NCI-H187 treated with DMSO at 0.1 percent for 48 hours (cell line): ENCODE measurements at places on chromosomes 1 and 21.

- no peak for DNase-seq
Observed at GRCh38 chr1:60960891-60961461, 121.4 kb upstream of the NFIA start.

DNA sequence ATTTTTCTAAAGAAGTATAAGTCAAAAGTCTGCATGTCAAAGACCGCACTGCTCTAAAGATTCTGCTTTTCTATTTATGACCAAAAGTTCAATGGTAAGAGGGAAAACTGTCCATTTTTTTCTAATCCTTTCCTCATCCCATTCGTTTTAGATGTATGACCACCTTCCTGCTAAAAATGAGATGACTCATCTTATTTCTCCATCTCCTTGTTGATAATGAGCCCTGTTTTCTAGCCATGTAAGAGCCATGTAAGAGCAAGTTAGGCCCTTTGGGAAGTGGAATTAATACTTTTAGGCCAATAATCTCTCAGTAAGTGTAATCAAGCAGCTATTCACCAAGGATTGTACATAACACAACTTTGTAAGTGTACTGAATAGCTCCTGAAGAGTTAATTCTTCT is 475.6 kb upstream of the B3GALT2 start:
- DNase-seq, result no peak

DNA sequence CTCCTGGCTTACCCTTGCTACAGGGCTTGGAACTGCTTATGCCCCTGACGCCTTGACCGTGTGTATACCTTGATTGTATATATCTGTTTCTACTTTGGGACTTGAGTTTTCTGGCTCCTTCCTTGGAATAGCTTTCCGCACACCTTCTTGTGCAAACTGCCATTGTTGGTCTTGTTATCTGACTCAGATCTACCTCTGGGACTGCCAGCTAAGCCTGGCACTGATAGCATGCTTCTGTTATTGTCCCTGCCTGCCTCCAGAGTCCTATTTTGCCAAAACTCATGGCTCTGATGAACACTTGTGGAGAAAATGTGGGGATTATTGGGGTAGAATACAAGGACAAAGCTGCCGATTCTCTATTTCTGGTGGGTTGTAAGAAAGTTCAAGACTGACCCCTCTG is 15.4 kb downstream of the FMOD start:
- no peak for DNase-seq

DNA sequence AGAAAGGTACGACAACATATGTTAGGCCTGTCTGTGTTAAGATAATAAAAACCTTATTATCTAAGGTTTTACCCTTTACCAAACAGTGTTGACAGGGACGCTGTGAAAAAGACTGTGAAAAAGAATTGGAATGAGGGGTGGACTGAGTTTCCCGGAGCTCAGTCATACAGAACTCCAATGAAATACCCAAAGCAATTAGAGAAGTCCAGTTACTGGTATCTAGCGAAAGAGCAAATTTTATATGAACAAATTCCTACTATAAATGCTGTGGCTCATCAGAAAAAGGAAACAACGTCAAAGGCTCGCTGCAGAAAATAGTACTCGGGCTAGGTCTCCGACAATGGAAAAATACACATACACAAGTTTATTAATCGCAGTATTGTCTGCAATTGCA is 708 bp upstream of the RBBP5 start:
- DNase-seq, result no peak

DNA sequence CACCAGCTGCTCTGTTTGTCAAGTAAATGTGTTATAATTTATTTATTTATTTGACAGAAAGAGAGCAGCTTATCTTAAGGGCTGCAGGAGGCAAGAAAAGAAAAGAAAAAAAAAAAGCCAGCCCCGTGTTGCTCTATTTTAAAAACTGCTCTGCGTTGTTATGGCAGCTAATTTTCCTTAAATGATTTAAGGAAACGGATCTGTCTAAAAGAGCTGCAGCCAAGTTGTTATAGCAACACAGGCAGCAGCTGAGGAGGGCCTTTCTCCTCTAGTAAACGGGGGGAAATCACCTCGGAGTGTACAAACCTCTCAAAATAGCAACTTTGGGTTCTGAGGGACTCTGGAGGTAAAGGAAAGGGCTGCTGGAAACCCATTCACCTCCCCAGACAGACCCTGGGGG is 149.2 kb downstream of the BEND5 start:
- DNase-seq, result no peak

DNA sequence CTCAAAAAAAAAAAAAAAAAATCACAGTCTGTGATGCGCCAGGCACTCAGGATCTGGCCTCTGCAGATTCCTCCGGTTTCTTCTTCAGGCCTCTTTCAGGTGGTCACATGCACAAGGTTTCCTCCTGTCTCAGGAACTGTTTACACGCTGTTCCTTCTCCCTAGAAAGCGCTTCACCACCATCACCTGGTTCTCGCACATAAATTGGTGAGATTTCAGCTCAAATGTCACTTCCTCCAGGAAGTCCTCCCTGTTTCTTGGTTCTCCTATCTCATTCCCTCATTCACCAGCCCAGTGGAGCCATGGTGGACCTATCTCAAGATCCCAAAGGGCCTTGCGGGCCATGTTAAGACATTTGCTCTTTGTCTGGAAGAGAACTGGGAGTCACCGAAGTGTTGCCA is 26.7 kb downstream of the HMGN2 start:
- DNase-seq, result no peak

DNA sequence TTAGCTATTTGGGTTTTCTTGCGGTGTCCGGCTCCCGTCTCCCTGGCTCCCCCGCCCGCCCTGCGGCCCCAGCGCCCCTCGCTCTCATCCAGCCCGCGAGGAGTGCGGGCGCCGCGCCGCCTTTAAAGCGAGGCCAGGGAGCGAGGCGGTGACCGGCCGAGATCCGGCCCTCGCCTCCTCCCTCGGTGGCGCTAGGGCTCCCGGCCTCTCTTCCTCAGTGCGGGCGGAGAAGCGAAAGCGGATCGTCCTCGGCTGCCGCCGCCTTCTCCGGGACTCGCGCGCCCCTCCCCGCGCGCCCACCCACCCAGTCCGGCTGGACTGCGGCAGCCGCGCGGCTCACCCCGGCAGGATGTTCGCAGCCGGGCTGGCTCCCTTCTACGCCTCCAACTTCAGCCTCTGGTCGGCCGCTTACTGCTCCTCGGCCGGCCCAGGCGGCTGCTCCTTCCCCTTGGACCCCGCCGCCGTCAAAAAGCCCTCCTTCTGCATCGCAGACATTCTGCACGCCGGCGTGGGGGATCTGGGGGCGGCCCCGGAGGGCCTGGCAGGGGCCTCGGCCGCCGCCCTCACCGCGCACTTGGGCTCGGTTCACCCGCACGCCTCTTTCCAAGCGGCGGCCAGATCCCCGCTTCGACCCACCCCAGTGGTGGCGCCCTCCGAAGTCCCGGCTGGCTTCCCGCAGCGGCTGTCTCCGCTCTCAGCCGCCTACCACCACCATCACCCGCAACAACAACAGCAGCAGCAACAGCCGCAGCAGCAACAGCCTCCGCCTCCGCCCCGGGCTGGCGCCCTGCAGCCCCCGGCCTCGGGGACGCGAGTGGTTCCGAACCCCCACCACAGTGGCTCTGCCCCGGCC is 492 bp downstream of the HLX start:
- DNase-seq, result no peak

DNA sequence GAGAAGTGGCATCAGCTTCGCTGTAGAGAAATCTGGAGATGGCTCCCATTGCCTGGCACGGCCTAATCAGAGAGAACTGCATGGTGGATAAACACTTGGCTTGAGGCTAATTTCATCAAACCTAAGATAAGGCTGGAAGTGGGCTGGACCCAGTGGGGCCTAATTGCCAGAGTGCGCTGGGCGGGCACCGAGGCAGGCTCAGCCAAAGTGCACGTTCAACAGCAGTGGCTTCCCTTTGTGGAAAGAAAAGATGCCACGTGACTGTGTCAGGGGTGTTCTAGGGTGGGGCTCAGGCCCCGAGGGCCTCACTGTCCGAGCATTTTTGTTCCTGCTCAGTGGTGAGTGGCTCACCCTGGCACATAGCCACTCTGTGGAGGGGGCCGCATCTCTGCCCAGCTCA is 5.8 kb downstream of the PLCH2 start:
- DNase-seq, result no peak

- DNase-seq, result peak; percentile 15
Observed at GRCh38 chr1:147892731-147893214, 9.8 kb upstream of the GJA8 start.

GRCh38 chr1:39576016-39576657 is 453 bp downstream of the PABPC4 start:
- no peak for DNase-seq

- no peak for DNase-seq
Observed at GRCh38 chr1:205118752-205119151, 3.0 kb downstream of the RBBP5 start.

- no peak for DNase-seq
Observed at GRCh38 chr1:225825078-225825477, 15.2 kb downstream of the EPHX1 start.

- DNase-seq, result no peak
Observed at GRCh38 chr1:104028416-104029035, 278.8 kb downstream of the AMY1C start.

DNA sequence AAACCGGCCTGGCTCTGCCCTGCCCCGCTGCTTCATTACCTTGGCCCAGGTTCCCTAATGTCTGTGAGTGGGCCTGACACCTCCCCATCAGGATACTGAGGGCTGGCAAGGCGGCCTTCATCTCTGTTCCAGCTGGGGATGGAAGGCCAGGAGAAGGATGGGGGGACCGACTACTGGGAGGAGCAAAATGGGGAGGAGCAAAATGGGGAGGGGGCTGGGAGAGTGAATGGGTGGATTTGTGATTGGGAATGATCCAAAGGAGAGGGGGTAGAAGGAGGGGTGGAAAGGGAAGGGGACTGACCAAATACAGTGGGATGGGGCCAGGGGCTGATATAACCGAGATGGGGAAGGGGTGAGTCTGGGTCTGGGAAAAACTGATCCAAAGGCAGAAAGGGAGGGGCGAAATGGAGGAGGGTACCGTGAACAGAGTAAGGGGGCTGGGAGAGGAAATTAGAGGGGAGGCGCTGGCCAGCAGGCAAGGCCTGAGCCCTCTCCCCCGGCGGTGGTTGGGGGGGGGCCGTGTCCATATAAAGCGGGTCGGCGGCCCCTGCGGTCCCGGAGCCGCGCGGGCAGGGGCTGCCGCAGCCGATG is at the start of gene FOXE3:
TSS of gene FOXE3 (plus strand) at position 558 of the 591 bp plus-strand sequence. CDS start at position 589, 31 bp downstream.
- DNase-seq, result no peak

- DNase-seq, result no peak
Observed at GRCh38 chr21:17967319-17967718, 148.2 kb upstream of the C21orf91 start.

DNA sequence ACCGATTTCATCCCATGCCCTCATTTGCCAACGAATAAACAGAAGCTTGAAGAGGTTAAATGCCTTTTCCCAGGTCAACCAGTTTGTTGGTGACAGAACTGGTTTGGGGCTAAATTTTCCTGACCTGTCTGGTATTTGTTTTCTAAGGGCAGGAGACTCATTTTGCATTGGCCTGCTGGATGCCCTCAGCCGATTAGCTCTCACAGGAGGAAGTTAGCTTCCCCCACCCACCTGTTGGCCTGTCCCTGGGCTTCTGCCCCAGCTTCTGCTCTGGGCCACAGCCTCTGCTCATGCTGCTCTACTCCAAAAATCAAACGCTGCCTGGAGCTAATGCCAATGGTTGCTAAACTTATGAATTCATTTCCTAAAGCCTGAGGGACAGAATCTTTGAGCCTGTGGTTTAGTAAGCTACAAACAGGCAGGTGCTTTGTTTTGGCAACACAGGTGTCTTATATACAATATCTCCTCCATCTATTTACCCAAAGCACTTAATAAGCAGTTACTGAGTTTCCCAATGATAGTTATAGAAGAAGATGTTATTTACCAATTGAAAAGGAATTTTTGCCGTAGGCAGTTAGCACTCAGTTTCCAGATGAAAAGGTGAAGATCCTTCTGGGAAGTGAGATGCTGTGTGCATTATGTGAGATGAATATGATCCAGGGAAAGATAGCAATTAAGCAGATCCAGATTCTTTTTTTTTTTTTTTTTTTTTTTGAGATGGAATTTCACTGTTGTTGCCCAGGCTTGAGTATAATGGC is 82.3 kb downstream of the TM2D1 start:
- no peak for DNase-seq

GRCh38 chr1:18820791-18821641 is 38.4 kb downstream of the TAS1R2 start:
- DNase-seq, result peak; percentile 11

GRCh38 chr1:3992103-3992556 is 92.1 kb upstream of the C1orf174 start:
- DNase-seq, result no peak

DNA sequence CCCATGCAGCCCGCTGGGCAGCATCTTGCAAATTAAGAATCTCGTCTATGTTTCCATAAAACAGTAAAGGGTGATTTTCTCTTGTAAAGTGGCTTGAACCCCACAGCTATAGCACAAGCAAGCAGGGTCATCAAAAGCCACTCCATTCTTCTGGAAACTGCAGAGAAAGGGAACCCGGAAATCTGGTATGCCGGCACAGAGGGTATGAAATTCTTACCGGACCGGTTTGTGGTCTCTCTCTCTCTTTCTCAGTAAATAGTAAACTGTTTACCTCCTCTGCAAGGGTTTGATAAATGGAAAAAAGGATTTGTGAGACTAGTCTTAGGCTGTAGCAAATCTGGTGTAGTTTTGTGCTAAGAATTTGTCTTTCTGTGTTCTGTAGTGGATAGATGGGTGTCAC is 2.7 kb upstream of the ADSS2 start:
- DNase-seq, result no peak

DNA sequence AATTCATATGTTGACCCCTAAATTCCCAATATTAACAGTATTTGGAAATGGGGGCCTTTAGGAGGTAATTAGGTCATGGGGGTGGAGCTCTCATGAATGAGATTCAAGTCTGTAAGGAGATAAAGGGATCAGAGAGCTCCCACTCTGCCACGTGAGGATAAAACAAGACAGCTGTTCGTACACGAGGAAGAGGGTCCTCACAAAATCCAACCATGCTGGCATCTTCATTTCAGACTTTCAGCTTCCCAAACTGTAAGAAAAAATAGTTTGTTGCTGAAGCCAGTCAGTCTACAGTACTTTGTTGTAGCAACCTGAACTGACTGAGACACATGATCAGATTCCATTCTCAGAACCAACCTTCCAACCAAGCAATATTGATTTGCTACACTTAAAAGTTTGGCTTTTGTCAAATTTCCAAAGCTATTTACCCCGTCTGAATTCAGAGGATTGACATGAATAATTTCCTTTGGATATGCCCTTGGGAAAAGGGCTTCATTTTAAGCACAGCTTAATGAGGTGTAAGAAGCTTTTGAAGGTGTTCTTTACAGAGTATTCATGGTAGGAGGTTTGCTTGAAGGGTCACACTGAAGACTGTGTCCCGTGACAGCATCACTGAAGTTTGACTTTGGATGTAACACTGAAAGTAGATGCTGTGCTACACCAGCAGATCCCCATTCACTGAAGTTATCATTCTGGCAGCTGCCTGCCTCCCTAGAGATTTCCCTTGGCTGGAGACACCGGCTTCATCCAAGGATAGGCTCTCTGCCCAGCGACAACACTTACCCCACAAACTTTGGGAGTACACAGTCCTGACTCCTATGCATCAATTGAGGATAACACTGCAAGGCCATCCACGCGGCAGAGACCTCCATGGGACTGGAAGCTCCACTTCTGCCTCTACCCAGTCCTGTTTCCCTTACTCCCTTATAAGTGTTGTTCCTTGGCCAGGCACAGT is 4.9 kb upstream of the OMA1 start:
- no peak for DNase-seq
